Vagina (tissue), 2 donors: ENCODE measurements at places on chromosomes 6 and 20. TPM values are rescaled to one million over a fixed set of nuclear protein-coding genes. Genes with fewer than 3 reads are reported as not detected.

DNA sequence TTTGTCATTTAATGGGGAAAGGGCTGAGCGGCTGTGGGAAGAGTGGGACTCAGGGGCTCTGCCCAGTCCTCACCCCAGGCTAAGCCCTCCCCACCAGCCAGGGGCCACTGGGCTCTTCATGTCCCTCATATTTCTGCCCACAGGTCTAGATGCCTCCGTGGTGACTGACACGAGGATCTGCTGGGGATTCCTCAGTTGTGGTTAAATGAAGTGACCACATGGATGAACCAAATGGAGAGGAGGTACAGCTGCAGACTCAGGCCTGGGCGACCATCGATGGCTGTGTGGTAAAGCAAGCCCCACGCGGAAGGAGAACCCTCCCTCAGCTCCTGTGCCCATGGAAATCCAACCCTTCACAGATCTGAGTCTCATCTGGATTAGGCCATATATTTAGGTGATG lies 29.4 kb downstream of the RAET1L start:
- no peak for DNase-seq

NRSN1 gene
- total RNA-seq = 1.5 TPM

- DNase-seq = no peak
These were observed 34.2 kb downstream of the JARID2 start for GRCh38 chr6:15280028-15280427.

- DNase-seq = no peak
These were observed 491.0 kb downstream of the NKAIN2 start for GRCh38 chr6:124294574-124295200.

GRCh38 chr20:46350201-46350985 lies 42.1 kb upstream of the CDH22 start:
- DNase-seq = no peak

BIRC7 gene
- total RNA-seq = 2.7 TPM

GRCh38 chr6:90083891-90084290 lies 189.6 kb downstream of the GJA10 start:
- DNase-seq = no peak

GRCh38 chr6:96104910-96105309 lies 89.1 kb downstream of the FUT9 start:
- DNase-seq = no peak

ULBP2 gene
- not detected for total RNA-seq

DNA sequence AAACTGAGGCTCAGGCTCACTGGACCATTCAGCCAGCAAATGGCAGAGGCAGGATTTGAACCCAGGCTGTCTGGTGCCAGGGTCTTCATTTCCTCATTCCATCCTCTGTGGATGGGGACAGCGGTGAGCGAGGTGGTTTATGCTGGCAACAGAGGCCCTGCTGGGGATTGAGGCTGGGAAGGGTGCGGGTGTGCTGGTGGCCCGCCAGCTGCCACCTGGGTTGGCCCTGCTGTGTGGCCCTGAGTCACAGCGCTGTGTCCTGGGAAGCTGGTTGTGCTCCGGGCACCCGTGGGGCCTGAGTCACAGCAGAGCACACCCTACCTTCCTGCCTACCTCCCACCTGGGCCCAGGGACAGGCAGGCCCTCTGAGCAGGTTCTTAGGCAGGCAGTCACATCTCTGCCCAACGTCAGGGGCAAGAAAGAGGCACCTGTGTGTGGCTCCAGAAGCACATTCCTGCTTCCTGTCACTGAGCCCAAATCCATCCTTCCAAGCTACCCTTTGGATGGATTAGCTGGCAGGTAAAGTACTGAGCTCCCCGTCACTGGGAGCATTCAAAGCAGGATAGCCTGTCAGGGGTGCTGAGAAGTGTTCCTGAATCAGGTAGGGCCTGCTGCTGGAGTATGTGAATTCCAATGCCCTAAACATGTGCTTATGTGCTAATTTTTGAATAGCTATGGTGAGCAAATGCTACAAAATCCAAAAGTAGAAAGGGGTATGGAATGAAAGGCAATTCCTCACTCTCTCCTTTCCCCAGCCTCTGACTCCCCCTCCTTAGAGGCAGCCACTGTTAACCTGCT lies 53.9 kb downstream of the CEBPB start:
- no peak for DNase-seq

PRR18 gene
- not detected for total RNA-seq

NRN1 gene
- 9.8 TPM for total RNA-seq

GRCh38 chr6:7127680-7128079 lies 19.9 kb downstream of the RREB1 start:
- DNase-seq = no peak

DNA sequence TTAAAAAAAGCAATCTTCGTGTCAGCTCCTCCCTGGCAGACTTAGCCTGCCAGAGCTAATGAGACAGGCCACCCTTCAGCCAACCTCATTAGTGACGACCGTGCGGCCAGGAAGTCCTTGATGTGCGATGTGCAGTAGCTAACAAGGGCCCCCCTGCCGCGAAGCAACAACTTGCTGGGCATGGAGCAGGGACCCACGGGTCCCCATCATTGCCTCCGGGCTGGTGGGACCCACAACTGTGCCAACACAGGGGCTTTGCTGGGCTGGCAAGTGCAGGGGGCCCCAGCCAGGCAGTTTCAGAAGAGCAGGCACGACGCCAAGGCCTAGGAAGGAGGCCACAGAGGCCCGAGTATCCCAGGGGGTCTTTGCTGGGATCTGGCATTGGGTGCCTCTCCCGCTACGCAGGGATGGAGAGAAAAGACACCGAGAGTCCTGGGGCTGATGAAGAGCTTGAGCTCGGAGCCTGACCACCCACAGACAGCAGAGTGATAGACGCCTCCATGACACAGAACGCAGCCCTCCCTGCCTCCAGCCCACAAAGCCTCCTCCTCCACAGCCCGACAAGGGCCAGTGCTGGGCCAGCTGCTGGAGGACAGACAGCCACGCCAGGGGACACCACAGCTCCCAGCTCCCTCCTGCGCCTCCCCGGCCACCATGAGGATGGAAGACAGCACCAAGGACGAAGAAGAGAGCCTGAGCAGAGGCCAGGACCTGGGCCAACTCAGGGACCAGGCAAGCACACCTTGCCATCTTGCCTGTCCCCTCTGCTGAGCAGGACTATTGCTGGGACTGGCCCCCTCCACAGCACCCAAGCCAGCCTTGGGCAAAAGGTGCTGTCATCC lies 96.6 kb downstream of the YTHDF1 start:
- DNase-seq = no peak

DNA sequence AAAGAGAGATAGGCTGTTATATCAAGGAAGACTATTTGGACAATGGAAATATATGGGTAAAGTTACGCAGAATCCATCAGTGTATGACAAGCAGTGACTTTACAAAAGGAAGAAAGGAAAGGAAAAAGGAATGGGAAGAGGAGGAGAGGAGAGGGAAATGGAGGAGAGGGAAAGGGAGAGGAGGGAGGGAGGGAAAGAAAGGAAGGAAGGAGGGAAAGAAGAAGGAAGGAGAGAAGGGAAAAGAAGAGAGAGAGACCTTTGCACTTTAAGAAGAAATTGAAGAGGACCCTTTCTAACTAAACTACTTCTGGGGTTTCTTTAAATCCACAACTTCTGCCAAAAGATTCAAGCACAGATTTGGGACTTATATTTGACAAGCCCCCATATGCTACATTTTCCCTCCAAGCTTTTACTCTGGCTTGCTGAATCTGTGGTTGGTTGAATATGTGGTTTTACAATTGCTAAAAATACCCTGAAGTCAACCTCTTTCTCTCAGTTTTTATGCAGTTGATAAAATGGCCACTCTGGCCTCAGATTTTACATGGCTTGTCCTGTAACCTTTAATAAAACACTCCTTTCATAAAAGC lies 120.8 kb upstream of the RAB32 start:
- DNase-seq = no peak
